ENCODE measurements at places on chromosomes 2 and 18.

DNA sequence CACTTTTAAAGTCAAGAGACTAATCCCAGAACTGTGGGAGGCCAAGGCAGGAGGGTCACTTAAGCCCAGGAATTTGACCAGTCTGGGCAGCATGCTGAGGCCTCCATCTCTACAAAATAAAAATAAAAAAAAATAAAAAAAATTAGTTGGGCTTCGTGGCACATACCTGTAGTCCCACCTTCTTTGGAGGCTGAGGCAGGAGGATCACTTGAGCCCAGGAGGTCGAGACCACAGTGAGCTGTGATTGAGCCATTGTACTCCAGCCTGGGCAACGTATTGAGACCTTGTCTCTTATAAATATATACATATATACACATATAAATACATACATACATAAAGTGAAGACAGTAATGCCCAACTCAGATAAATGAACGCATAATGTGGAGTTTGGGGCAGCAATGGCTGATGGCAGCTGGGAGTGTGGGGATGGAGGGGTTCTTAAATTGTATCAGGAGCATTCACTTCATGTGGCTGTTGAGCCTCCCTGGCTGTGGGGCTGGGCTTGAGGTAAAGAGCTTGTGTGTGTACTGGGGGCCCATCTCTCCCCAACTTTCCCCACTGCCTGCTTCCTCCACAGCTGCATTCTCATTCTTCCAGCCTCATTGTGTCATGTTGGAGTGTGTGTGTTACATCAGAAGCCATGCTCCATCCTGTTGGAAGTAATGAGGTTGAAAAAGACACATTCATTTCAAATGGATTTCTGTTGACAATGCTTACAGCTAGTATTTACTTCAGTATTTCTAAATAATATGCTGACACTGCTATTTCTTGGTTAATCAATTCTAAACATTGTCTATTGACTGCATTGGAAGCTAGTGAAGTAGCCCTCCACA, 96.5 kb upstream of the HS6ST1 start:
- no peak for DNase-seq

- no peak for DNase-seq
These were observed 243.8 kb upstream of the CHST9 start for GRCh38 chr18:27428716-27429475.

- no peak for DNase-seq
These were observed 32.1 kb downstream of the CCDC141 start for GRCh38 chr2:179017773-179018357.

- no peak for DNase-seq
These were observed 50.7 kb upstream of the ATP8B1 start for GRCh38 chr18:57853864-57854263.

DNA sequence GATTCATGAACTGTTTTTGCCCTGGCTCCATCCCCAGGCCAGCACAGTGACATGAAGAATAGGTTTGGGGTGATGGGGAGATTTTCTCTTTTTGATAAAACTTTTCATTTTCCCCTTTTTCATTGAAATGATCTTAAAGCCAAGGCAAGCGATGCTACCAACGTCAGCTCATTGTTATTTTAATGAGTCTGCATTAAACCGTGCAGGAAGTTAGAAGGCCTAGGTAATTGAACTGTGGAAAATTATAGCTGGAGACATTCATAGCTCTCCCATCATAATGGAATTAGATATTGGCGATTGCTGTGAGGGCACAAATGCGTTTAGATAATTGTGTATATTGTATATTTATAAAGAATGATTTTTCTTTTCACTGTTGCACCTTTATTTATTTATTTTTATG, 33.2 kb downstream of the SMARCAL1 start:
- DNase-seq: no peak

GRCh38 chr2:205531072-205531471, 151.2 kb upstream of the NRP2 start:
- DNase-seq: no peak

GRCh38 chr2:201904538-201905420, 98.4 kb downstream of the CDK15 start:
- DNase-seq: no peak

Measured in activated CD8-positive, alpha-beta memory T cell treated with anti-CD3 and anti-CD28 coated beads for 4 hours (primary cell).